HCEC 1CT (cell line): ENCODE measurements at places on chromosomes 2 and 18.

DNA sequence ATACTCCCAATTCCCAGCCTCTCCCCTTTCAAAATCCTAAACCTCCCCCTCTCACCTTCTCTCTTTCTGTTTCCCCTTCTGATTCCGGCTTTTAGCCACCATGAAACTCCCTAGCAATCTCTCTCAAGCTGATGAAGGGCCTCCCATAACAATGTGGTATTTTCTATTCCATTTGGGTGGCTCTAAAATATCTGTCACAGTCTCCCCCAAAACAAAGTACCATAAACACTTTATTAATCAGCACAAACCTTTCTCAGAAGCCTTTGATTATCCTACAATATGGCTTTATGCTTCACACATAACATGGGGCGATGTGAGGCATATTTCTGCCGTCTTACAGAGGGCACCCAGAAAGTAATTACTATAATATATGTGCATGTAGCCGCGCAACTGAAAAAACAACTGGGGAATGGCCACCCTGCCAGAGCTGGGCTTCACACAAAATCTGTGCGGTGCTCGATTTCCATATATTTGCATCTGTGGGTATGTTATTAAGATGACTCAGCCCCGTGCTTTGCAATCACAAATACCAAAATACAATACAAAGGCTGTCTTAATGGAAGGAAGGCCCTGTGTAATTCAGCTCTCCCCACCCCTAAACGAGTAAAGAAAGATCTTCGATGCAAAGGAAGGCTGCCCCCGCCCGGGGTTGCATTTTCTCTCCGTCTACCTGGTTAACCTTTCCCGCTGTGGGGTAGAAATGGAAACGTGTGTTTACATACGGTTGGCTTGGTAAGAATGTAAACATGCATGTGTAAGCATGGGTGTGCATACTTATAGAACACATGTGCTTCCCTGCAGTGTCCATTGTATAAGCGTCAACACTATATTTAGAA, 81.4 kb downstream of the CELF4 start:
- DNase-seq: no peak

- DNase-seq: peak; percentile 54
These were observed 68.5 kb downstream of the PIGN start for GRCh38 chr18:62118328-62118727.

DNA sequence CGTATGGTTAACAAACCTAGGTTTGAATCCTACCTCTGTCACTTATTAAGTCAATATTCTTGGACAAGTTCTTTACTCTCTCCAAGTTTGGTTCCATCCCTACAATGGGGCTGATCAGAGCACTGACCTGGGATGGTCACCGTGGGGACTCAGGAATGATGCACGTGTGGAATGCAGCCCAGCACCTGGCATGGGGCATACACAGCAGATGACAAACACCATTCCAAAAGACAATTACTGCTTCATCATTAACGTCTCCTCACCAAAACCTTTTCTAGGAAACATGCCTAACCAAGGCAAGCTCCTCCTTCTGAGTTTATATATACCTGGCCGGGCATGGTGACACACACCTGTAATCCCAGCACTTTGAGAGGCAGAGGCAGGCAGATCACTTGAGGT, 532.9 kb upstream of the ID2 start:
- no peak for DNase-seq

DNA sequence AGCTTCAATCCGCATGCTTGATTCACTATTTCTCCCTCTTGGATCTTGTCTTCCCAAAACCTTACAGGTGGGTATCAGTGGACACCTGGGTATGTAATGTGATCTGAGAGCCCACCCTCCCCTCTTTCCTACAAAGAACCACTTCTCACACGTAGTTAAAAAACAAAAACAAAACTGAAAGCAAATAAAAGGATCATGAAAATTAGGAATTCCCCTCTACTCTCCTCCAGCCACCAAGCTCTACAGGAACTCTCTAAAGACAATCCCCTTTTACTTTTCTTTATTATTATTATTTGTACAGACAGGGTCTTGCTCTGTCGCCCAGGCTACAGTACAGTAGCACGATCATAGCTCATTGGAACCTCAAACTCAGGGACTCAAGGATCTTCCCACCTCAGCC, 40.8 kb upstream of the MYO1B start:
- no peak for DNase-seq
